ENCODE measurements at places on chromosomes 16 and 17.

DNA sequence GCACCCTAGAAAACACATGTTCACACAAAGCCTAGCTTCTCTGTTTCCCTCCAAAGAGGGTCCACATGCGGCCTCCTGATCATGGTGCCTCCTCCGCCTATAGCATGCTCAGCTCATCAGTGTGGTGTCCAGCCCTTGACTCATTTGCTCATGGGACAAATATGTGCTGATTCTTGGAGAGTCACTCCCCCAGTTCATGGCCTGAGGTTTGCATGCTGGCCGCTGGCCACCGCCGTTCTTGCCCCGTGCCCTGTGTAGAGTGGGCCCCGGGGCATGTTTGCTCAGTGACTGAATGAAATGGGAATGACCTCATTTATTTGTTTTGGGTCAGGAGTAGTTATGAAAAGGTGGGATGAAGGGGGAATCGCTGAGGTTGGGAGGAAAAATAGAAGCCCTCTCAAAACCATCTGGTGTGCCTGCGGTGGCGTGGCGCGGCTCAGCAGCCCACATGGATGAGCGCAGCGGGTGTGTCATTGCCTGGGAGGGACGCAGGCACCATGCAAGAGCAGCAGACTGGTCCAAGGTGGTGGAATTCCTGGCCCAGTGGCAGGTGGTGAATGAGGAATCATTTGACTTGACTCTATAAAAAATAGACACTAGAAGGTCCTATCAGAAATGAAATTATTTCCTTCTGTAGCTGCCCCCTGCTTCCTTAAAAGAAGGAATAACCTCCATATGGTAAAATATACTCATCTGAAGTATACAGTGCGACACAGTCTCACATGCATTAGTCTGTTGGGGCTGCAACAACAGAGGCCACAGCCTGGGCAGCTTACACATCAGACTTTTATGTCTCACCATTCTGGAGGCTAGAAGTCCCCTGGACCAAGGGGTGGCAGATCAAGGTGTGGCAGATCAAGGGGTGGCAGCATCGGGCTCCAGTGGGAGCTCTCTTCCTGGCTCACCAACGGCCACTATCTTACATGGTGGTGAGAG, 31.7 kb downstream of the CRISPLD2 start:
- DNase-seq, result peak; percentile 93

GRCh38 chr16:67164599-67165061, at the start of gene HSF4:
TSS of gene HSF4 (plus strand) at chr16:67164745. CDS start at chr16:67164812, 67 bp downstream.
- no peak for DNase-seq

GRCh38 chr17:68446626-68447041, 10.7 kb downstream of the WIPI1 start:
- DNase-seq, result no peak

- DNase-seq, result no peak
Measured at GRCh38 chr17:12040478-12040877, 19.8 kb downstream of the MAP2K4 start.

DNA sequence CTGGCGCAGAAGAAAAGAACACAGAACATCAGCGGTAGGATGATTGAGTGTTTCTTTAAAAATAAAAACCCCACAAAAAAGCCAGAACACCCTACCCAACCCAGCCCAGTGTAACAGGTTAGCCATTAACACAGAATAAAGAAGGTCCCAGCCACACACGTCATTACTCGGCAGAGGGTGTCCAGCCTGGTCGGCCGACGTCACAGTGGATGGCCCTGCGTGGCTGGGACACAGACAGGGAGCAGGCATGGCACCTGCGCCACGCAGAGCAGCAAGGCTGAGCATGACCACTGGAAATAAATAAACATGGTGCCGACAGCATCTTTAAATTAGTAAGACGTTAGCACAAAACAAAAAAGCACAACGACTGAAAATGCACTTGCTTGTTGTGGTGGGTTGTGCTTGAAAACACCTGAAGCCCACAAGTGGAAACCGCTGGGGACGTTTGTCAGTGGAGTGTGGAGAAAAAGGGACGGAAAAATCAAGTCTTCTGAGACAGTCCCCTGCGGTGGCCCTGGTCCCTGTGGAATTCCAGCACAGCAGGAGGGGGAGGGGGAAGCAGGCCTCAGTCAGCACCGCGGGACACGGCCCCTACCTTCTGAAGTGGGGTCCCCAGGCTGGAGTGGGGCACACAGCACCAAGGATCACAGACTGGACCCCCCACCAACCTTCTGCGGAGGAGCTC, 39.2 kb downstream of the SLC7A5 start:
- DNase-seq, result no peak

GRCh38 chr17:8994319-8994718, 27.0 kb upstream of the NTN1 start:
- no peak for DNase-seq

DNA sequence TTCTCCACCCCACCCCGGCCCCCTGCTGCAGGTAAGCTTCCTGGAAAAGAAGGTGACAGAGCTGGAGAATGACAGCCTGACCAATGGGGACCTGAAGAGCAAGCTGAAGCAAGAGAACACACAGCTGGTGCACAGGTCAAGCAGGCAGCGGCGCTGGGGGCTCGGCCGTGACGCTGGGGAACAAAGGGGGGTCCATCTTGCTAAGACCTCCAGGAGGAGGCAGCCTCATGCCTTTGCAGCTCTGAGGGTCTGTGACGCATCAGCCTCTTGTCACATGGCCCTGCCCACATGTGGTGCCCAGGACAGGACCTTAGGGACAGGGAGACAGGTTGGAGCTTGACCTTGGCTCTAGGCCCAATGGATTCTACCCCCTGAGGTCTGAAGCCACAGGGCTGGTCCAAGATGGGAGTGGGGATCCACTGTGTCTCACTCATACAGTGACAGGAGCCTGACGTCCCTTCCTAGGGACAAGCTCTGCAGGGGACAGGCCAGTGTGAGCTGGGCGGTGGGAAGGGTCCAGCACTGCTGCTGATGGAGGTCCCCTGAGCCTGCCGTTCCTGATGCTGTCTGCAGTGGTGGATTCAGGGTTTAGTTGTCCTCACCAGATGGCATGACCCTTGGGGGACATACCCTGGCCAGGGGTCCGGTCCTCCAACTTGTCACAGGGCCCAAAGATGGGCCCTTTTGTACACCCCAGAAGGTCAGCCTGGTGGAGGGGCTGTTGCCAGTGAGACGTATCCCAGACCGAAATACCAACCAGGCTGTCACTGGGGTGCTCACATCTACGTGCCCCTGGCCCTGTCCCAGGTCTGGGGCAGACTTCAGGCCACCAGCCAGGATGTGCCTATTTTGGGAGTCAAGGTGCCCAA, 132.6 kb downstream of the RAB11FIP4 start:
- no peak for DNase-seq

DNA sequence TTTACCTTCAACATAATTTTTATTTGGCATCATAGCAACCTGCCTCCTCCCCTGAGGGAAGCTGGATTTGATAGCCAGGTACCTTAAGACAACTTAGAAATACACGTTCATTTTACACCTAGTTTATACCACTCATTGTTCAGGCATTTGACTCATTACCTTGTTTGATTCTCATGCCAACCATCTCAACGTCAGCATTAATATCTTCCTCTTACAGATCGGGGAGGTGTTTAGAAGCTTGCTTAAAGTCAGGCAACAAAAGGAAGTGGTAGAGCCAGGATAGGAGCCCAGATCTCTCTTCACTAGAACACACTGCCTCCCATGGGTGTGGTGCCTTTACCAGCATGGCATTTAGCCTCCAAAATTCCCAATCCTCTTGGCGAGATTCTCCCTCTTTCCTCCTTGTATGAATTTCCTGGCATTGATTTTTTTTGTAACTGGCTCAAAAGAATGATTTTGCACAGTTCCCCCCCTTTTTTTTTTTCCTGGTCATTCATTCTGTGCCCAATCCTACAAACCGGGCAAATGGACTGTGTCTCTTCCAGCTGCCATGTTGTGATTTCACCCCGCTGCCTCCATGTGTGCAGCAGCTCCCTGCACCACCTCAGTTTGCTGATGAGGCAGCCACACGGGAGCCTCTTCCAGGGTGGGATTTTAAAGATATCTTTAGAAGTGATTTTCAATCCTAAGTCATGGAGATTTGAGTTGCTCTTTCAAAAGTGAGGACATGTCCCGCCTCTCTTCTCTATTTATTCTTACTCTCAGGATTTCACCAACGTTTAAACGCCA, 383.6 kb downstream of the UTP18 start:
- DNase-seq, result no peak

DNA sequence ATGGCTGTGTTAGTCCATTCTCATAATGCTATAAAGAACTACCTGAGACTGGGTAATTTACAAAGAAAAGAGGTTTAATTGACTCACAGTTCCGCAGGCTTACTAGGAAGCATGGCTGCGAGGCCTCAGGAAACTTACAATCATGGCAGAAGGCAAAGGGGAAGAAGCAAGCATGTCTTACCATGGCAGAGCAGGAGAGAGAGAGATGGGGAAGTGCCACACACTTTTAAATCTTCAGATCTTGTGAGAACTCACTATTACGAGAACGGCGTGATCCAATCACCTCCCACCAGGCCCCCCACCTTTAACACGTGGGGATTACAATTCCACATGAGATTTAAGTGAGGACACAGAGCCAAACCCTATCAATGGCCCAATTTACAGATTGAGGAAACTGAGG, 96.5 kb downstream of the SDK2 start:
- no peak for DNase-seq

- DNase-seq, result no peak
Measured at GRCh38 chr16:20674684-20675487, 22.6 kb downstream of the ACSM1 start.

GRCh38 chr17:12727881-12728280, 61.4 kb upstream of the ARHGAP44 start:
- no peak for DNase-seq

DNA sequence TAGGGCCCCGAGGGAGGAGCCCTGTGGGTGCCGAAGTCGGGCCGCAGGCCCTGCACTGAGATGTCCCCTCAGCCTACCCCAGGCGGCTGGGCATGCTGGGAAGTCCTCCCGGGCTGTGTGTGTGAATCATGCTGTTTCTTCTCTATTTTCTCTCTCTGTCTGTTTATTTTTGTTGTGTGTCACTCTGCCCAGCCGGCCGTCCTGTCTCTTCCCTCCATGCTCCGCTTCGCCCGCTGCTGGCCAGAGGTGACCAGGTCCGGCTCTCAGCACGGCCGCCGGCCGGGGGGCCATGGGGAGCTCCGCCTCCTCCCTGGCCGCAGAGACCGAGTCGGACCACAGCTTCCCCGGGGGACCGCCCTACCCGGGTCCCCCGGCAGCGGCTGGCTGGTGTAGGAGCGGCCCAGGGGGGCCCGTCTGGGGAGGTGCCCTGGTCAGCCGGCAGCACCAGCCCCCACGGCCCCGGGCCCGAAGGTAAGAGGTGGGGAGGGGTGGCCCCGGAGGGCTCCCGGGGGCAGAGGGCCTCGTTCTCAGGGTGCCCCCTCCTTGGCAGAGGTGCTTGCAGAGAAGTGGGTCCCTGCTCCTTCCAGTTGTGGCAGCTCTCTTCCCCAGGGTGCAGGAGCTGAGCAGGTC, 12.5 kb downstream of the CAPN15 start:
- DNase-seq, result no peak

DNA sequence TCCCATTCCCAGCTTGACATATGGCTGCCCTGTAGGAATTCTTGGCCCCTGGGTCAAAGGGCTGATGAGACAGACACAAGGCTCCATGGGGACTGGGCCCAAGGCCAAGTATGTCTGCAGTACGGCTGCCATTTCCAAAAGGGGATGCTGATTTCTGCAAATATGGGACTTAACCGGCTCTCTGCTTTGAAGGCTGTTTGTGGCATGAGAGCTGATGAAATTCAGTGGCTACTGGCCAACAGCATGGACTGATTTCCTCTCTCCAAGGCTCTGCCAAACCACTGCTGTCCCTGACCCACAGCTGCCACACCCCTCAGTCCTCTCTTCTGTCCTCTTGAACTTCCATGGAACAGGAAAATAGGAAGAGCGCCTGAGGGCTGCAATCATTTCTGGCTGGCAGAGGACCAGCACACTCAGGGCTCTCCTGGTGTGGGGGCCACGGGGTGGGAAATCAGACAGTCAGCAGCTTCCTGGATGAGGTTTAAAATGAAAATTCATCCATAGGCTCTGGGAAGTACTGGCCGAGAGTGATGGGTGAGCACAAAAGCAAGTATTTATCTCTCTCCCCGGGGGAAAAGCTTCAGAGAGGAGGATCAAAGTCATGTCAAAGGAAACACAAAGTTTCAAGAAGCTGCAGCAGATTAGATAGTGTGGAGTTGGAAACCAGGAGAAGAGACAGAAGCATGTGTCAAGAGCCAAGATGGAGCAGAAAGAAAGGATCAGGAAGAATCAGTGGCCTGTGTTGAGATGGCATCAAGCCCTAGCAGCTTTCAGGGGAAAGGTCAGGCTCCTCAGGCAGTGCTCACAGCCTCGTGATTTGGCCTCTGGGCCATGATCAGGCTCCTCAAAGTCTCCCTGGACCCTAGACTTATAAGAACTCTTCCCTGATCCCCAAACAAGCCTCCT, 64.1 kb upstream of the SREBF1 start:
- no peak for DNase-seq

DNA sequence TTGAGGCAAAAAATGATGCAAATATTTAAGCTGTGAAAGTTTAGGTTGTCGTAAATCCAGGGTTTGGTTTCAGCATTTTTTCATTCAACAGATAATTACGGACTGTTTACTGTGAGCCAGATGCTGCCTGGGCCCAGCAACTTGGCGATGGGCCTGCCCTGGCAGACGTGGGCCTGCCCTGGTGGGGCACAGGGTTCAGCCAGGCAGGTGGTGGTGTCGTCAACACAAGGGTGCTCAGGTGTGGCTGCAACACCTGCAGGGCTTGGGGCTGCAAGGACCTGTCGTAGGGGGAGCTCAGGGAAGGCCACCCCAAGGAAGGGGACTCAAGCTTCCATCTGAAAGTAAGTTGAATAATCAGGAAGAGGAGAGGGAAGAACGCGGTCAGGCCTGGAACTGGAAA, 15.1 kb downstream of the ZC3H18 start:
- no peak for DNase-seq

GRCh38 chr17:62822080-62822904, 14.2 kb upstream of the MARCHF10 start:
- no peak for DNase-seq

DNA sequence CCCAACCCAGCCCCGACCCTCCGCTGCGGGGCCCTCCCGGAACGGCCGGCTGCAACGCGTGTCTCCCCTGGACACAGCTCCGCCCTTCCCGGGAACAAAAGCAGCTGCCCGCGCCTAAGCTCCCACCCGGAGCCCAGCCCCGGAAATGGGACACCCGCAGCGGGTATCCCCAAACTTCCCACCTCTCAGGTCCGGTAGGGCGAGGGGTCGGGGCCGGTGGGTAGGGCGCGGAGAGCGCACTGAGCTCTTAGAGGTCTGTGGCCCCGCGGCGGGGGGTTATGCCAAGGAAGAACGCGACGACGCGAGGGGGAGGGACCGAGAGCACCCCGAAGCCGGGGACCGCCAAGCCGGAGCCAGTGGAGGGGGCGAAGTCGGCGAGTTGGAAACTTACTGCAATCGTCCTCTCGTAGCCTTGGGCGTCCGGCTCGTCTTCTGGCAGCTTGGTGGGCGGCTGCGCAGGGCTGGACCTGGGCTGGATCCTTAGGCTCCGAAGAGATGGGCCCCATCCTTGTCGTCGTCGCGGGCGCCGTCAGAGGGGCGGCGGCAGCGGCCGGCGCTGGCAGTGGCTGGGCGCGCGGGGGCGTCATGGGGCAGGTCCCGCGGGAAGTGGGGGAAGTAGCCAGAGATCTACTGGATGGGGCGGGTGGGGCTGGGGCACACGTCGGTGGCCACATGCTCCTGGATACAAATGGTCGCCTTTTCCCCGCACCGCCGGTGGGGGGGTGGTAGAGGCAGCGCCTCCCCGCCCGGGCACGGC, 6.9 kb downstream of the USP6 start:
- no peak for DNase-seq

GRCh38 chr17:69581061-69581961, 166.8 kb downstream of the MAP2K6 start:
- no peak for DNase-seq
